Vagina (tissue), 2 donors: ENCODE measurements at places on chromosomes 3 and 15. TPM values are rescaled to one million over a fixed set of nuclear protein-coding genes. Genes with fewer than 3 reads are reported as not detected.

GRCh38 chr3:143525408-143525807 lies 322.9 kb downstream of the SLC9A9 start:
- no peak overlapping the region for H3K4me3 ChIP-seq
- DNase-seq: no peak

DNA sequence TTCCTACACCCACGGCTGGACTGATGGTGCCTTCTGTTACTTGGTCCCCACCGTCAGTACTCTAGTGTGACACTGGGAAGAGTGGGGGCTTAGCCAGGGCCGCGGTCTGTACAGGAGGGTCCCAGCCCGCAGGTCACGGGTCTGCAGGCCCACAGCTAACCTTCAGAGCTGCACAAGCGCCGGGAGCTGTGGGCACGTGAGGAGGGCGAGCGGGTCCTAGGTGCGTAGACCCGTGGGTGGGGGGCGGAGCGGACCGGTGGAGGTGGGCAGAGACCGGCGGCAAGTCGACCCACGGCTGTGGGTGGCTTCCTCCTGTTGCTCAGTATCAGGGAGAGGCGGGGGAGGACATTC lies 1.2 kb downstream of the TNFAIP8L3 start:
- no peaks in the 10 kb centered on the region for H3K36me3 ChIP-seq
- no peak for DNase-seq
- no peaks in the 10 kb centered on the region for H3K27me3 ChIP-seq
- H3K4me3 ChIP-seq: peak overlapping the region; percentile 80
- peak overlapping the region; percentile 72 for H3K27ac ChIP-seq

- DNase-seq: no peak
- no peaks in the 10 kb centered on the region for H3K27me3 ChIP-seq
- peak overlapping the region; percentile 87 for H3K27ac ChIP-seq
- no peak overlapping the region for H3K4me3 ChIP-seq
- H3K4me1 ChIP-seq: peaks cover 68% of the 10 kb centered on the region
Measured at GRCh38 chr15:73924171-73924921, 1.9 kb upstream of the LOXL1 start.

DNA sequence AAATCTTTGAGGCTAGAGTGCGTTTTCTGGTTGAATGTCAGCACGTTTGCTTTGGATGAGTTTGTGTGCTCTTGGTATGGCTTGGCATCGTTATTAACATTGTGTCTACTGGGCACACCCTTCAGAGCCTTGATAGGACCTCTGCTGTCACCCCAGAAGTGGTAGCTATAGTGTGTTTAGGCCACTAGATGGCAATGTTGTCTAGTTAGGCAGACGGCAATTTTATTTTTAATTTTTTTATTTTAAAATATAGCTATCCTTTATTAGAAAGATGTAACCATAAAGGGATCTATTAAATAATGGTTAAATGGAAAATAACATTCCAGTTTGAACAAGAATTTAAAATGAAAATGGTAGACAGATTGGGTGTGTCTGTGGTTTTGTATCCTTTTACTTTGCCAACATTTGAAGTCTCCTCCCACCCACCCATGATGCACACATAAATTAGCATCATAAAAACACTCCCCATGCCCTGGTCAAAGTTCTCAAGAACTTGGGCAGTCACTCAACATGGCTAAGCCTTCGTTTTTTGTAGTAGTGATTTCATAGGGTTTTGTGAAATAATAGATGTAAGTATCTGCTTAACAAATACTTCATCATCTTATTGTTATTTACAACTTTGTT lies 200.7 kb downstream of the KCNH8 start:
- peaks cover 4% of the 10 kb centered on the region for H3K4me1 ChIP-seq
- no peaks in the 10 kb centered on the region for H3K36me3 ChIP-seq
- H3K27me3 ChIP-seq: no peaks in the 10 kb centered on the region
- no peak overlapping the region for H3K27ac ChIP-seq

DNA sequence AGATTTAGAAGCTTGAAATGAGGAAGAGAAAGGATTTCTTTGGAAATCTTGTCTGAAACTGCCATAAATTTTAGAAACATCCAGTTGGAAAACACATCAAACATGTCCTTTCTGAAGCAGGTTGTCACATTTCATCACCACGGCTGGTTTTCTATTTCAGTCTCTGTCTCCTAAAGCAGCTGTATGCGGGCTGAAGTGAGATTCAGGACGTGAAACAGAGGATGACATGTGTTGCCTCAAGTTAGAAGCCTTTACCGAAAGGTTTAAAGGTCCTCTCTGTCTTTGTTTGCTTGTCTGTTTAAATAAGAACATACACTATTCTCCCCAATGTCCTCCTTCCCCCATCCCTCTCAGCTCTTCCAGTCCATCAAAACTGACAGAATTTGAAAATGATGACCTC lies 141.9 kb downstream of the SQOR start:
- no peak overlapping the region for H3K4me3 ChIP-seq
- H3K27me3 ChIP-seq: no peaks in the 10 kb centered on the region
- DNase-seq: no peak
- no peak overlapping the region for H3K27ac ChIP-seq

The RBSN gene
- 19.2 TPM for total RNA-seq

The PCOLCE2 gene
- total RNA-seq: 136 TPM

The TMEM108 gene
- total RNA-seq: 3.2 TPM

The GOLGA6A gene
- 0.25 TPM for total RNA-seq

The TICRR gene
- 5.2 TPM for total RNA-seq

The PDCD10 gene
- 71.7 TPM for total RNA-seq
